A673 (cell line): ENCODE measurements at places on chromosomes 3 and 15. TPM values are rescaled to one million over a fixed set of nuclear protein-coding genes. Genes with fewer than 3 reads are reported as not detected.

The LIPH gene
- 6.2 and 12.1 TPM in 2 replicates for total RNA-seq

- DNase-seq = peak; percentile 97
These were observed 157.3 kb upstream of the CGNL1 start for GRCh38 chr15:57218826-57219576.

The CLRN1 gene
- total RNA-seq = not detected in 2 replicates

DNA sequence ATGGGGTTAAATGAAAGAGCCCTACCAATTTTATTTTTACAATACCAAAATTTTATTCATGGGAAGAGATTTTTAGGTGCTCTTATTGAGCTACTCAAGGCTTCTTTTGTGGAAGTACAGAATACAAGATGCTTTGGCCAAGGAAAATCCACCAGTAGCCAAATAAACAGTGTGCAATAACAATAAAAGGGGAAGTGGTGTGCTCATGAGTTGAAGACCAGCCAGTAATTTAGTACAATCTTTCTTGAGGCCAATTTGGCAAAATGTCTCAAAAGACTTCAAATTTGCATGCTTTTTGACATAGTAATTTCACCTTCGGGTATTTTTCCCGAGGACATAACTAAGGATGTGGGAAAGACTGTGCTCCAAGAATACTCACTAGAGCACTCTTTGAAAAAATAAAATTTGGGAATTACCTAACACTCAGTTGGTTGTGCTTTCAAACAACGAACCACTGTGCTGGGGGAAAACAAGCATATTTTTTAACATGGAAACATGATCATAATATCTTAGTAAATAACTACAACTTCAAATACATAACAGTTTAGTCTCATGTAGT lies 294.0 kb downstream of the DIPK2A start:
- no peak for DNase-seq

The AMT gene
- total RNA-seq = 1.3 and 2.1 TPM in 2 replicates

- DNase-seq = no peak
These were observed 1.7 kb downstream of the RASSF1 start for GRCh38 chr3:50338965-50339364.

- DNase-seq = no peak
These were observed 93.4 kb downstream of the LRRC28 start for GRCh38 chr15:99344639-99345038.

GRCh38 chr3:47202542-47202941 lies 38.6 kb upstream of the SETD2 start:
- DNase-seq = no peak

GRCh38 chr3:126978291-126978690 lies 4.6 kb upstream of the PLXNA1 start:
- no peak for DNase-seq

DNA sequence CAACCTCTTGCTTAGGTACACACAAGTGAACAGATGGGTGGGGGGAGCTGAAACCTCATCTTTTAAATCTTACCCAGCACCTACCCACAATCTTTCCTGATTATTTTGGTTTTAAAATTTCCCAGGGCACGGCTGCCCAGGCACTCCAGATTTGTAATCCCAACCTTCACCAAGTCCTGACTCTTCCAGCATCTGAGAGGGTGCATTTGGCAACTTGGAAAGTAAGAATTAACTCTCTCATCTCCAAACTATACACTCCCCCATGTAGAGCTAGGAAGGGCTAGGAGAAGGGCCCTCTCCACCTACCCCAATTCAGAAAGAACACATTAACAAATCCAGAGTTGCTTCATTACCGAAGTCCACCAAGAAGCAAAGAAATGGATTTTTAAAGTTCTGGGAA lies 41.7 kb upstream of the PRICKLE2 start:
- DNase-seq = no peak

The SEMA3F gene
- 3.9 and 7.8 TPM in 2 replicates for total RNA-seq

DNA sequence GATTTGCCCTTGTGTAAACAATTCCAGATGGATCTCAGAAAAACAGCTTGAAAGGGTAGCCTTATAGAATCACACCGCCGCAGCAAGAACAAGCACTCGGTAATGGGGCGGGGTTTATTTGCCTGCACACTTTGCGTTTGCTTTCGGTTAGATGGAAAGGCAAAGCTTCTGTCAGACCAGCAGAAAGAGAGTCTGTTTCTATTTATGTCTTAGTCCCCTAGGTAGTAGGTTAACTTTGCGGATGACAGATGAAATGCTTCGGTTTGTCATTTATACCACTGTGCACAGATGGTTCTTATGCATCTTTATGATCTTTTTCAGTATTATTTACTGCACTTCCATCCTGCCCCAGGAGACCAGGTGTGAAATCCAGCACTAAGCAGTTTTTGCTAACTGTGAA lies 62.2 kb downstream of the PYDC2 start:
- DNase-seq = no peak

The SMCO1 gene
- total RNA-seq = not detected in 2 replicates
